ENCODE measurements at places on chromosomes 1 and 21.

- no peak for DNase-seq
Observed at GRCh38 chr1:199264283-199264682, 625.4 kb downstream of the PTPRC start.

GRCh38 chr1:15410884-15411245, 1.2 kb downstream of the EFHD2 start:
- no peak for DNase-seq

DNA sequence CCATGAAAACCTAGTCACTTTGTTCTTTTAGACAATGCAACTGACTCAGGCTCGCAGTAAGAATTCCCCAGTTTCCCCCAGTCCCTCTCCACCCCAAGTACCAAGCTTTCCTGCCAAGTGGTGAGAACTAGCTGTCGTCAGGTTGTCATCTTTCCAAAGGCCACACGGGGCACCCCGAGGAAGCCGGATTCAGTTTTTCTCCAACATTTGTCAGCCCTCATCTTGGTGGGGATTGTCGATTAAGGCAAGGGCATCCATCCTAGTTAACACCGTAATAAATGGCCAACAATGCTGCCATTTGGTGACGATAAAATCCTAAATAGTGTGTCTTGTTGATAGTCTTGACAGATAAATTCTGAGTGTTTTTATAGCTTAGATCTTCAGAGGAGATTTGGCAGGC, 55.9 kb upstream of the PROX1 start:
- DNase-seq, result no peak

GRCh38 chr1:184161071-184161698, 109.7 kb downstream of the TSEN15 start:
- DNase-seq, result no peak

- no peak for DNase-seq
Observed at GRCh38 chr1:52032785-52033131, 852 bp downstream of the KTI12 start.

GRCh38 chr1:211335522-211336157, 9.0 kb downstream of the TRAF5 start:
- no peak for DNase-seq

DNA sequence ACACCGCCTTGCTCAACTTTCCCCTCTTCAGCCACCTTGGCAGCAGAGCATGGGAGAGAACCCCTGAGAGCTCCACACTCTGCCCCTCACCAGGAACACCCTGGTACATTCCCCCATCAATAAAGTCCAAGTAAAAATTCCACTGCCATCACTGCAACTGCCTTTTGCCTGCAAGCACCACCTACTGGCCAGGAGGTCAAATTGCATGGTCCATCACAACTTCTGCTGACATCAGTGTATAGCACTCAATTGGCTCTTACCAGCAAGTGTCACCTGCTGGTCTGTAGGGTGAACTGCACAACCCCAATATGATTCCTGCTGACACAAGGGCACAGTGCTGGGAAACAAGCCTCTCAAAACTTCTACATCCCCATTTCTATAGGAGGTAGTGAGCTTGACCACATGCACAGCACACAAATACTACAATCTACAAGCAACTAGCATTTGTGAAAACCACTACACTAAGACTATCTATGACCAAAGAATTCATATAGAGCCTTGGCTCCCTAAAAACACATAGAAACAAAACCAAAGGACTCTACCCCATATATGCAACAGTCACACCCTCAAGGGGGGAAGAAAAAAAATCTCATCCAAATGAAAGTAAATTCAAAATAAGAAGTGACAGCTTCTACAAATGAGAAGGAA, 69.2 kb downstream of the FASLG start:
- DNase-seq, result no peak

DNA sequence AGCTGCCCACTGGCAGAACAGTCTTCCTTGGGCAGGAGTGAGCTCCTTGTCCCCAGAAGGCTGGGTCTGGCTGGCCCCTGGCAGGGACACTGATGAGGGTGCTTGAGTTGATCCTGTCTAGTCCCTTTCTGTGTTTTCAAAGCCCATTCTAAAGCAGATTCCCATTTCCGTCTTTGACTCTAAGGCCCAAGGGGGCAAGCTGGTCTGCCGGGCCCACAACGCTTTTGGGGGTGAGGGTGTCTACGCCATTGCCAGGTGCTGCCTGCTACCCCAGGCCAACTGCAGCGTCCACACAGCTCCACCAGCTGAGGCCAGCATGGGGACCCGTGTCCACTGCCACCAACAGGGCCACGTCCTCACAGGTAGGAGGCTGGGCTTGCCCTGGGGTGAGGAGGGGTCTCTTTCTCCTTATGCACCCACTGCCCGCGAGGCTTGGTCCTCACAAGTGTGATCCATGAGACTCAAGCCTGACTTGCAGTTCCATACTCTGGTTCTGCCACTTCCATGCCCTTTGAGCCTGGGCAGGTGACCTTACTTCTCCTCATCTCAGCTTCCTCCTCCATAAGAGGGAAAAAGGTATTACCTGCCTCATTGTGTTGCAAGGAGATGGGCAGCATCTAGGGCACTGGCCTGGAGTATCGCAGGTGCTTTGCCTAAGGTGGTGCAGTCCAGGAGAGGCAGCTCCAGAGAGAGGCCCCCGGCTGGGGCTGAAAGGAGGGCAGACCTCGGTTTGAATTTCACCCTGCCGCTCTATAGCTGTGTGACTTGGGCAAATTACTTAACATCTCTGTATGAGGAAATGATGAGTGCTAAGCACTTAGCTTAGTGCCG, 20.2 kb downstream of the PCSK9 start:
- DNase-seq, result no peak

DNA sequence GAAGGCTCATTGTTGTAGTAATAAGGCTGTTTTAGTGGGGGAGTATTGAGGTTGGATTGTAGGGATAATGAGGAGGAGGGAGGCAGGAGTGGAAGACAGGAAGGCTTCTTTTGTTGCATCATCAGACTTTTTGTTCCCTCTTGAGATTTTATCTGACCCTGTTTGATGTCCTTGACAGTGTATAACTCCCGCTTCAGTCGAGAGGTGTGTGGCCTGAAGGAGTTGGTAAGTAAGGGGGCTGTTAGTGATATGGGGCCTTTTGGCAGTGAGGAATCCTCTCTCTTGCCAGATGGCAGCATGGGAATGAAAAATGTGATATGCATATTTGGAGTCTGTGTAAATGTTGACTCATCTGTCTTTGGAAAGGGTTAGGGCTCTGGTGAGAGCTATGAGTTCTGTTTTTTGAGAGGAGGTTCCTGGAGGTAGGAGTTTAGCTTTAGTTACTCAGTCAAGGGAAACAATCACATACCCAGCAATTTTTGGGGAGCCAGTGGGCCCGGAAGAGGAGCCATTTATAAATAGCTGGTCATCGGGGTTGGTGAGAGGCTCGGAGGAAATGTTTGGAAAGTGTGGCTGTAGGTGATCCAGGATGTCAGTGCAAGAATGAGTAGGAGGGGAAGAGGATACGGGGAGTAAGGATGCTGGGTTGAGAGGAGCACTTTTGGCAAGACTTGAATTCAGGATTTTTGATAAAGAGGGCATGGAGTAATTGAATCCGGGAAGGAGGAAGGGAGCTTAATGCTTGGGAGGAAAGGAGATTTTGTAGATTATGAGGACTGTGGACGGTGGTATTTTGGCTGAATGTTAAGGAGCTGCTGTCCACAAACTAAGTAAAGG, 136.7 kb upstream of the ETV3 start:
- DNase-seq, result no peak

DNA sequence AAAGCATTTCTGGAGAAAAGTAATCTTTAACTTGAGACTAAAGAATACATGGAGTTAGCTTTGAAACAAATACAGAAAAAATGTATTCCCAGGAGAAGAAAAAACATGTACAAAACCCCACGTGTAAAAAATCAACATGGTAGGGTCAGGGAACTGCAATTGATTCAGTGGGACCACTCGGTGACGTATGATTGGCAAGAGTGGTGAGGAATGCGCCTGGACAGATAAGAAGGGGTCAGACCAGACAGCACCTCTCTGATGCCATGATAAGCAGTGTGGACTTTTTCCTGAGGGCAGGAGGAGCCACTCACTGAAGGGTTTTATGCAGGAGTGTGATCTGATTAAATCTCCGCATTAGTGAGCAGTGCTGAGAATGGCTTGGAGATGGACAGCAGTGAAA, 142.5 kb downstream of the DAB1 start:
- no peak for DNase-seq

DNA sequence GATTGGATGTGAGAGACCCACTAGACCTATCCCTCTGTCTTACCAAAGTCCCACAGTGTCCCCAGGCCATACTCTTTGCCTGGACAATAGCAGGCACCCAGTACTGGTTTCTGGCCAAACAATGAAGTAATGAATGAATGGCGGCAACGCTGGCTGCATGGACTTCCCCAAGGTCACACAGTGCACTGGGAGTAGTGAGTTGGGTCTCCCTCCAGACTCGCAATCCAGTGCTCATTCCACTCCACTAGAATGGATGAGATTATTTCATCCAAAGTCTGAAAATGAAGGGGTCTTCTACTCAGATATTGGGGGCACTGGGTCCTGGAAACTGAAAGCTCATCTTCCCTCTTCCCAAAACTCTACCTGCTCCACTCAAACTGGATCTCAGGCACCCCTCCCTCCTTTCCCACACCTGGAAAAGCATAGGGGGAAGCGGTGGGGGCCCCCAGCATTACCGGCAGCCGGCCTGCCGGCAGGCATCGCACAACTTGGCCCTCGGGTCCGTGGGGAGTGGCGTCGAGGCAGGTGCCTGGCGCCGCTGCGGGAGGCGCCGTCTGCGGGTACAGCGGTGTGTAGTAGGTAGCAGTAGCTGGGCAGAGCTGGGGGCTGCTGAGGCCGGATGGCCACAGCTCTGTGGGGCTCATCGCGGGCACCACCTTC, 816 bp downstream of the E2F2 start:
- DNase-seq, result no peak

GRCh38 chr1:67339623-67340343, 32.1 kb downstream of the IL12RB2 start:
- DNase-seq, result no peak

- DNase-seq, result no peak
Observed at GRCh38 chr1:200090252-200091159, 63.0 kb downstream of the NR5A2 start.

GRCh38 chr1:97739596-97740103, 181.2 kb downstream of the DPYD start:
- DNase-seq, result no peak

- no peak for DNase-seq
Observed at GRCh38 chr1:188128761-188129160, 1300.0 kb downstream of the PLA2G4A start.

GRCh38 chr21:22224261-22224660, 1226.1 kb downstream of the NCAM2 start:
- DNase-seq, result no peak

DNA sequence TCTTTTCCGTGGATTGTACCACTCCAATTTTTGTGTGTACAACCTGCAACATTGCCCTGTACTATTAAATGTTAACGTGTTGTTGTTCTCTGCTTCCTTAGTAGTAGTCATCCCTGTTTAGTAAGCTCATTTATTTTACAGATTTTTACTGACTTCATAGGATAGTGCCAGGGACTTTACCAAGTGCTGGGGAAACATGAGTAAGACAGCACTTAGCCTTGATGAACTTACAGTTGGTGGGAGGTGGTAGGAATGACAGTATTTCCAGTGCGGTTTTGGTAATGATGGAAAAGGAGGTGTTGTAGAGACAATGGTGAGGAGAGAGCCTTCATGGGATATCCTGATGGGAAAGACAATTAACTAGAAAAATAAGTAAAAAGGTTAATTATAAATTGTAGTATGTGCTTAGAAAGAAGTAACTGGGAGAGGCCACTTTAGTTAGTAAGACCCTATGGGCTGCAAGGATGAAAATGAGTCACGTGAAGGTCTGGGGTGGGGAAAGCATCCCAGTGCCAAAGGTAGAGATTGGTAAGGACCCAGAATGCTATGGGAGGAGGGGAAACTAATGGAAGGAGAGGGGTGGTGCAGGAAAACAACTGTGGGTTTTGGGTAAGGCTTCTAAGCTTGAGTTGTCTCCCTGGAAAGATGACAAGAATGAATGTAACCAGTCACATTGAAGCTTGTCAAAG, 1.7 kb downstream of the RLF start:
- DNase-seq, result no peak

DNA sequence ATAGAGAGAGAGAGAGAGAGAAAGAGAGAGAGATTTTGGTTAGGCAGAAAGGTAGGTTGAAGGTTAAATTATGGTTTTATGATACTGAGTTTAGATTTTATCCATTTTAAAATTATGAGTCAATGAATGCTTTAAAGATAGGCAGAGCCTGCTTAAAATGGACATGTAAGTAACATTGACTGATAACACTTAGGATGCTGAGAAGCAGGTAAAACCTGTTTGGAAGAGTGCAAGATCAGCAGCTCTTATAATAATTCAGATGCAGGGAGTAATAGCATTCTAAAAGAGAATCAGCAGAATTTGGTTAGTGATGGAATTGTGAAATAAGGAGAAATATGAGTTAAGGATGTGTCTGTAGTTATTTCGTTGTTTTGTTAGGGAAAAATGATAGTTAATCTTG, 446.6 kb downstream of the PLA2G4A start:
- no peak for DNase-seq

GRCh38 chr1:248372394-248372793, 3.2 kb upstream of the OR2T6 start:
- no peak for DNase-seq

GRCh38 chr1:48611841-48612240, 139.8 kb upstream of the SPATA6 start:
- DNase-seq, result no peak

DNA sequence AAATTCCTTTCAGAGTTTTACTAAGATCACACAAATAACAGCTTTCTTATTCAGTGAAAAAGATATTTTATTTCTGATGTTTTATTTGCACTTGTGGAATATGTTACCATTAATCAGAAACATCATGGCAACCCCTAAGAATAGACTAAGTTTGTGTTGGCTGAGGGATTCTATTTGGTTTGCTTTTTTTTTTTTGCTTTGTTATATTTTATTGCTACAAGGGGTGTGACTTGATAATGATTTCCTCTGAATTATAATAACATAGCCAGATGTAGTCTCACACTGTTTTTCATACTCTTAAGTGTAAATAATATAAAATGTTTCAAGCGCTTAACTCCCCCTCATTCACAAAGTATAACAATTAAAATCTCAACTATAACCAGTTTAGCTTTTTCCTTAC, 20.0 kb downstream of the GLRX2 start:
- no peak for DNase-seq

DNA sequence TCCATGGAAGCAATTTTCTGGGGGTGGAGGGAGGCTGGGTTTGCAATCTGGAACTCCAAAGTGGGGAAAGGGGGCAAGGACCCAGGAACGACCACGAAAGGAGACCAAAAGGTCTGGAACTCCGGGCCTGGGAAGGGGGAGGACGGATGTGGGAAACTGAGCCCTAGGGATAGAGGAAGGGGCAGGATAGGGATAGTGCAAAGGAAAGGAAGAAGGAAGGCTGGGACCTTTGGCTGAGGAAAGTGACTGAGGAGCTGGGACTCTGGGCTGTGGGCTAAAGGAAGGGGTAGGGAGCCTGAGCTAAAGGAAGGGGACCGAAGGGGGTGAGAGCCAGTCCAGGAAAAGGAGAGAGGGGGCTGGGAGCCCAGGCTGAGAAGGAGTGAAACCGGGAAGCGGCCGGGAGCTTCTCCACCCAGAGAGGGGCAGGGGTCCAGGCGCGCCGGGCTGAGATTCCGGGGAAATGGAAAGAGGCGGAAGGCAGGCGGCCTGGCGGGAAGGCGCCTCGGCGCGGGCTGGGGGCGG, 395 bp downstream of the SLC9A1 start:
- no peak for DNase-seq
